Esophagus muscularis mucosa (tissue), 4 donors: ENCODE measurements at places on chromosomes 5 and 9.

GRCh38 chr9:26375448-26375847, 517.2 kb downstream of the CAAP1 start:
- no peak overlapping the region for H3K4me3 ChIP-seq
- DNase-seq = no peak
- H3K27ac ChIP-seq = no peak overlapping the region
- no peaks in the 10 kb centered on the region for H3K36me3 ChIP-seq
- no peaks in the 10 kb centered on the region for H3K4me1 ChIP-seq

DNA sequence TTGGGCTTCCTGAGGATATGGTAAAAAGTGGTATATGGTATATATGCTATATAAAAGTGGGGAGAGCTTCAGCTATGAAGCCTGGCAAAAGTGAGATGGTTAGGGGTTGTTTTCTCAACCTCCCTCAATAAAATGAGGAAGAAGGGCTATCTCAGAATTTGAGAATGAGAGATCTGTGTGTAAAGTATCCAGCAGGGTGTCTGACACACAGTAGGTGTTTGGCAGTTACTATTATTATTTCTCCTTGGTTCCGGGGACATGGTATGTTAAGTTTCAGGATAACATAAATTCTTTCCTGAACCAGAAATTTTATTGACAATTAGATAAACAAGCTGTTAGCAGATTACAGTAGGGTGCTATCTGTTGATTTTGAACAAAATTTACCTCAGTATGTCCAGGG, 94.1 kb downstream of the DENND1A start:
- no peak overlapping the region for H3K4me3 ChIP-seq
- no peak for DNase-seq
- peaks cover 16% of the 10 kb centered on the region for H3K4me1 ChIP-seq
- H3K36me3 ChIP-seq = no peaks in the 10 kb centered on the region
- H3K27me3 ChIP-seq = no peaks in the 10 kb centered on the region

- H3K4me1 ChIP-seq = no peaks in the 10 kb centered on the region
- H3K27me3 ChIP-seq = no peaks in the 10 kb centered on the region
- no peak for DNase-seq
- H3K4me3 ChIP-seq = no peak overlapping the region
- H3K27ac ChIP-seq = no peak overlapping the region
These were observed 65.9 kb downstream of the CYFIP2 start for GRCh38 chr5:157331807-157332206.

GRCh38 chr5:80229902-80230255, 26.0 kb downstream of the SERINC5 start:
- no peaks in the 10 kb centered on the region for H3K27me3 ChIP-seq
- DNase-seq = no peak
- H3K4me3 ChIP-seq = no peak overlapping the region
- no peak overlapping the region for H3K27ac ChIP-seq

GRCh38 chr9:127973169-127974000, 7.4 kb downstream of the EEIG1 start:
- peaks cover 100% of the 10 kb centered on the region for H3K4me1 ChIP-seq
- no peaks in the 10 kb centered on the region for H3K36me3 ChIP-seq
- H3K27me3 ChIP-seq = peaks cover 4% of the 10 kb centered on the region
- DNase-seq = no peak
- peak overlapping the region; percentile 96 for H3K27ac ChIP-seq
- peak overlapping the region; percentile 9 for H3K4me3 ChIP-seq

GRCh38 chr5:146426853-146427618, 20.1 kb upstream of the TCERG1 start:
- H3K36me3 ChIP-seq = no peaks in the 10 kb centered on the region
- no peak overlapping the region for H3K4me3 ChIP-seq
- no peak for DNase-seq
- H3K27me3 ChIP-seq = peaks cover 20% of the 10 kb centered on the region
- H3K27ac ChIP-seq = no peak overlapping the region

DNA sequence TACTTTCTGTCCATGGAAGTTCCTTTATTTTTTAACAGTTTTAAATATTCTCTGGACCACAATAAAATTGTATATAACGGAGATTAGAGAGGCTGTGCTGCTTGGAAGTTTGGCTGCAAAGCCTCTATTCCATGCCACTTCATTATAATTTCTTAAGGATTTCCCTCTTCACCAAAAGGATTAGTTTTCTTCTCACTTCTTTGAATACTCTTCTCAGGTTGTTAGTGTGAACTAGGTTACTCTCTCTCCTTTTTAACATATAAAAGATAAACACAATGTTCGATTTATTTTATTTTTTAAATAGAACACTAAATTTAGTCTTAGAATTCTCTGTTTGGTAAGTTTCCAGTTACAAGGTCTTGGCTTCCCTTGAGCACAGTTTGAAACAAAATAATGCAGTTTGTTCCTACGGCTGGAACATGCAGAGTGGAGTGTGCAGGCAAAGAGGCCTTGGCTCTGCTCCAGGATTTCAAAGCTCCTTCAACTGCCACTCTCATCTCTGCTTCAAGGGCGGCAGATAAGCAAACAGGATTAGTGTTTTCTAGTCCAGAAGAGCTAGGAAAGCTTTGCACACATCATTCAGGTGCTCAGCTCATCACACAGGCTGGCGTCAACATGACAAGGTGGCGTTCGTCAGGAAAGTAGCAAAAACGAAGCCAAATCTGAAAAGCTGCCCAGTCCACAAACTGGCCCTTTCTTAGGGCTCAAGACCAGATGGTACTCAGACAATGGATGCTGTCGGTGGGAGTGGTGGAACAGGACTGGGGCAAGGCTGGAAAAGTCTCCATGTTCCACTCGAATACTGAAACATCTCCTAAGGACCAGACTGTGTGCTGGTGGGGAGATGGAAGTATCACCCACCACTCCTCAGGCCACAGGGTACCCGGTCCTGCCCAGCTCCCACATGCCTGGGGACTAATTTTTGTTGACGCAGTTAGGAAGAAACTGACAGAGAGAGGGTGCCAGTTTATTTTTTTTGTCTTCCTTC, 286.6 kb downstream of the CRB2 start:
- H3K36me3 ChIP-seq = no peaks in the 10 kb centered on the region
- peak overlapping the region; percentile 60 for H3K27ac ChIP-seq
- H3K27me3 ChIP-seq = no peaks in the 10 kb centered on the region
- DNase-seq = no peak
- H3K4me3 ChIP-seq = peak overlapping the region; percentile 5

DNA sequence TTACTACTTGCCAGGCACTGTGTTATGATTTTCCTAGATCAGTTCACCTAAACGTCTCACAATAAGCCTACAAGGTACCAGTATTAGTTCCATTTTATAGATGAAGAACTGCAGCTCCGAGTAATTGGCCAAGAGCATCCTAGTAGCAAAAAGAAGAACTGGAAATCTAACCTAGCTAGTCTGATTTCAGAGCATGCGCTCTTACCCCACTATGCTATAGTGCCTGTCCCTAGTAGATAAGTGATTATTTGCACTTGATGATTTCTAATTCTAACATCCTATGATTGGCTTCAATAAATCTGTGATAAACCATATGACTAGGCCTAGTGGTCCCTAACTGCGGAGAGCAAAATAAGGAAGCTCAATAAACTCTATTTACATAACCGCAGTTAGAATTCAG, 7.1 kb upstream of the PLAC8L1 start:
- H3K27ac ChIP-seq = no peak overlapping the region
- DNase-seq = no peak
- H3K4me3 ChIP-seq = no peak overlapping the region
- no peaks in the 10 kb centered on the region for H3K4me1 ChIP-seq
- peaks cover 38% of the 10 kb centered on the region for H3K36me3 ChIP-seq
